Thymus (tissue), 14 donors: ENCODE measurements at places on chromosomes 7 and 10. TPM values are rescaled to one million over a fixed set of nuclear protein-coding genes. Genes with fewer than 3 reads are reported as not detected.

COX19 gene
- total RNA-seq = 6.9 TPM

CRHR2 gene
- total RNA-seq = under 0.01 TPM

GRCh38 chr10:76051007-76051936, 619.8 kb downstream of the LRMDA start:
- no peaks in the 10 kb centered on the region for H3K27me3 ChIP-seq
- no peaks in the 10 kb centered on the region for H3K36me3 ChIP-seq
- DNase-seq = no peak
- H3K27ac ChIP-seq = no peak overlapping the region
- H3K4me3 ChIP-seq = no peak overlapping the region

- H3K4me3 ChIP-seq = peak overlapping the region; percentile 19
- no peak for DNase-seq
- no peaks in the 10 kb centered on the region for H3K36me3 ChIP-seq
- no peaks in the 10 kb centered on the region for H3K4me1 ChIP-seq
- H3K27ac ChIP-seq = no peak overlapping the region
- peaks cover 67% of the 10 kb centered on the region for H3K27me3 ChIP-seq
Observed at GRCh38 chr7:24283554-24283896, 465 bp upstream of the NPY start.

DNA sequence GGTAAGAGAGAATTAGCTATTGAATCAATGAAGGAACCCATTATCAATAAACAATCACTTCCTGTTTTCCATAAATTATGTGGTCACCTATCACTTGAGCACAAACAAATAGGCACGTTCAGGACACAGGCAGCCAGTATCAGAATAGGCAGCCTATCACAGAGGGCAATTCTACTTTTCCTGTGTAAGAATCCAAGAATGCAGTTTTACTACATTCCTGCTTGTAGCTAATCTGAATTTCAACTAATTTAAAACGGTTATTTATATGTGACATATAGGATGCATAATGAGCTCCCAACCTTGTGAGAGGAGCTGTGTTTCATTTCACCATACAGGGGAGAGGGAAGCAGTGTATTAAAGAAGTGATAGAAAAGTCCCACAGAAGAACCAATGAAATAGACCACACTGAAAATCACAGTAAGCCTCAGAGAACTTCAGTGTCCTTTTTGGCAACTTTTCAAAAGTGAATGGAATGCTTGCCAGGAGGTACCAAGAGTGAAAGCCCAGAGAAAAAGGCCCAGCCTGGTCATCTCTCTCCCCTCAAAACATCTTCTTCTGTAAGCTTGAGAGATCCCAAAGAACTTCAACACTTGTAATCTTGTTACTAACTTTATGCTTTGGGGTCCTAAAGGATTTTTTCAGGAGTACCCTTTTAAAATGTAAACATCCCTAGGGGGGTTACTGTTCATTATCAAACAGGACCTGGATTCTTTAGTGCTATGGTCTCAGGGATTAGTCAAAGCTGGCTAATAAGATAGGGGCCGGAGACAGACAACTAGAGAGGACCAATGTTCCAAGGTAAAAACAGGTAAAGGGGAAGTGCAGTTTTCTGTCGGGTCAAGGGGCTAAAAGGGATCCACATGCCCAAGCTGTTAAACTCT, 1.3 kb downstream of the IMMP2L start:
- H3K27me3 ChIP-seq = no peaks in the 10 kb centered on the region
- H3K36me3 ChIP-seq = no peaks in the 10 kb centered on the region
- DNase-seq = no peak
- H3K27ac ChIP-seq = no peak overlapping the region
- peaks cover 12% of the 10 kb centered on the region for H3K4me1 ChIP-seq
- peak overlapping the region; percentile 75 for H3K4me3 ChIP-seq

- H3K4me3 ChIP-seq = no peak overlapping the region
- no peak for DNase-seq
- no peak overlapping the region for H3K27ac ChIP-seq
- peaks cover 7% of the 10 kb centered on the region for H3K27me3 ChIP-seq
- H3K4me1 ChIP-seq = no peaks in the 10 kb centered on the region
Observed at GRCh38 chr7:66504131-66504530, 124.5 kb upstream of the KCTD7 start.

DNA sequence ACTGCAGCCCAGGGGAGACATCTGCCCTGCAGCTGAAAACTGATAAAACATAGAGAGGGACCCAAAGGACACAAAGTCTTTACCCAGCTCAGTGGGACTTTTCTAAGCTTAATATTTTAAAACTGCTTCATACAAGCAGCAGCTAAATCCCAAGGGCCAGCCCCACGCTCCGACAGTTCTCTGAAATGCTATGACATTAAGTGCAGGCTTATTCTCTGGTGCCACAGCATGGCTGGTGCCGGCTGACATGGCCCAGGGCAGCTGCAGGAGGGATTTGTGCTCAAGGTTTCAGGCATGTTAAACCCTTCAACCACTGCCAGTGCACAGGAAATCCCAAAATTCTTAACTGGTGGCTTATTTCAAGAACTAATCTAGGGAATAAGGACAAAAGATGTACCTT, 170.9 kb downstream of the PARD3 start:
- H3K4me1 ChIP-seq = no peaks in the 10 kb centered on the region
- no peak overlapping the region for H3K4me3 ChIP-seq
- no peaks in the 10 kb centered on the region for H3K27me3 ChIP-seq
- H3K27ac ChIP-seq = no peak overlapping the region

- no peak overlapping the region for H3K27ac ChIP-seq
- H3K27me3 ChIP-seq = no peaks in the 10 kb centered on the region
- no peaks in the 10 kb centered on the region for H3K4me1 ChIP-seq
- DNase-seq = no peak
Observed at GRCh38 chr10:49278497-49278981, 20.4 kb upstream of the C10orf71 start.
